ENCODE measurements at places on chromosomes 4 and X.
A peak's percentile ranks its signal among the peaks of the same experiment; 100 is the strongest.

DNA sequence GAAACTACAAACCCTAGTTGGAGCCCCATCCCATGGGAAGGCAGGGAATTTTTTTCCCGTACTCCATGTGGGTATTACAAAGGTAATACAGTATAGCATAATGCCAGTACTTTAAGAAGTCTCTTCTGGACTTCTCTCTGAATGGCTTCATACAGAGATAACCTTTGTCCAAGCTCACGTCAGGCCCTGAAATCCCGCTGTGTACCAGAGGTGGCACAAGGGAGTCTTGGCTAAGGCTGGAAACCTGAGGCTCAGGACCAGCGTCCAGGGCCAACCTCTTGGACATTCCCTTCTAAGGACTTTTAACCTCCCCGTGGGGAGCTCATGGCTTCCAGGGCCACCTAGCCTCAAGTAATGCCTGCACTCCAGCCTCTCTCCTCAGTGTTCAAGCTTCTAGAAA, 338.9 kb upstream of the FAM241A start:
- DNase-seq: no peak

DNA sequence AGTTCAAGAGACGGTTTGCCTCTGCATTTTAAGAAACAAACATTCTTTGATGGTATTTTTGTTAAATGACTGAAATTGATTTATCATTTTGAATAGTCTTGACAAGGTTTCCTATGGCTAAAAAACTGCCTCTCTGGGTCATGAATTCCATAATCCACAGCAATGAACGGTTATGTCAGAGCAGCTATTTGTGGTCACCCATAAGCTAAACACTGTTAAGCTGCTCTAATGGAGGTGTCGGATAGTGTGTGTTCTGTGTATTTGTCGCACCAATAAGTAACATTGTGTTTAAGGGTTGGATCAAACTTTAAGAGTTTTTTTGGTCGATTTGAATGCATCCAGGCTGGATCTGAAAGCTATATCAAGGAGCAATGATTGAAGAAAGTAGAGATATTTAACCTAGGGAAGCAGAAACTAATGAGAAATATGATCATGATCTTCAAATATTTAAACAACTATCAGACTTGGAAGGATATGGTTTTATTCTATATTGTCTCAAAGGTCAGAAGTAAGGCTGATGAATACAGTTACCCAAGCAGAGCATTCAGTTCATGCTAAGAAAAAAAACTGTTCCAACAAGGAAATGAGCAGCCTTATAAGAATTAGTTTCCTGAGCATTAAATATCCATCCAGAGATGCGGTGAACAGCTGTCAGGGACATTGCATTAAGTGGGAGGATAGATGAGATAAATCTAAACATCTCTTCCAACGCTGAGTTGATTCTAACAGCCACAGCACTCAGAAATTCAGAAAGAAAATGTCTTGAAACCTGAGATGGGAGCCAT, 232.3 kb upstream of the RPS6KA3 start:
- no peak for DNase-seq

- no peak for DNase-seq
Observed at GRCh38 chr4:183729430-183730328, 70.6 kb downstream of the TRAPPC11 start.

DNA sequence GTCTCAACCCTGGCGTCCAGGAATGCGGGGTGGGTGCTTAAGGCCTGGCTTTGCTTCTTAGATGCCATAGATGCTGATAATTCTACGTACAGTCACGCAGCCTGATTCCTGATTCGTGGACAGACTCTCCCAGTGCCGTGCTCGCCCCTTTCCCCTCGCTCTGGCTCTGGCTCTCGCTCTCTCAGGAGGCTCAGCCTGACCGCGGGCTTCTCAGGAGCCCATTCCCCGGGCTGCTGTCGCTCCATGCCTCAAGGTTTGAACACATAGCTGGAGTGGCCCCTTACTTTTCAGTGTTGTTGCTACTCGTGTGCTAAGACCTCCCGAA, 59.2 kb upstream of the ZC4H2 start:
- peak; percentile 32 for DNase-seq

- DNase-seq: no peak
Observed at GRCh38 chrX:115616943-115617563, 56.1 kb downstream of the PLS3 start.

GRCh38 chr4:14636563-14636962, 365.7 kb upstream of the CPEB2 start:
- DNase-seq: no peak

All from hindlimb muscle (tissue), 1 donor.